ENCODE measurements at places on chromosomes 13 and 19.

GRCh38 chr19:8698433-8699063 lies at the start of gene ACTL9:
Gene ACTL9 (minus strand): TSS chr19:8698795. CDS start chr19:8698701, 94 bp downstream.
- DNase-seq, result no peak

DNA sequence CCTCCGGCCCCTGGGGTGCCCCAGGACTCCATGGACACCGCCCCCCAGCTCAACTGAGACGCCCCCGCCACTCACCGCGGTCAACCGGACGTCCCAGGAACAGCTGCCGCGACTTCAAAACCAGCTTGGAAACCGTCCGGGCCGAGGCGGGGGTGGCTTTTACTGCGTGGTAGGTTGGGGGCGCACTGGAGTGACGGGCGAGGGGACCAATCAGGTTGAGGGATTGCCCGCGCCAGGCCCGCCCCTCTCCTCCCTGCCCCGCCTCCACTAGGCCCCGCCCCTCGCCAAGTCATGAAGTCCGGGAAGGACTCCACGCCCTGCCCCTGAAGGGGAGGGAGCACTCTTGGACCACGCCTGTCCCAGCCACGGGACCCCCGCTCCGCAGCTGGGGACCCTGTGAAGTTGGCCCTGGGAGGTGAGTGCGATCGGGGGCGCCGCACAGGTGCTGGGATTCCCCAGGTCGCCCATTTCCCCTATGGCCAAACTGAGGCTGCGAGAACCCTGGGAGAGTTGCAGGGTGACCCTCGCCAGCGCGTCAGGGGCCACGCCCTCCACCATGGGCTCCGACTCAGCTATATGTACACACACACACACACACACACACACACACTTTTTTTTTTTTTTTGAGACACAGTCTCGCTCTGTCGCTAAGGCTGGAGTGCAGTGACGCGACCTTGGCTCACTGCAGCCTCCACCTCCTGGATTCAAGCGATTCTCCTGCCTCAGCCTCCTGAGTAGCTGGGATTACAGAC lies at the start of gene PLIN3:
Gene PLIN3, minus strand, starts transcription at position 134 of the 752 bp plus-strand sequence. CDS start 6,273 bp downstream, outside the sequence.
- peak; percentile 79 for DNase-seq

GRCh38 chr13:106700439-106700838 lies 132.5 kb upstream of the ARGLU1 start:
- no peak for DNase-seq

DNA sequence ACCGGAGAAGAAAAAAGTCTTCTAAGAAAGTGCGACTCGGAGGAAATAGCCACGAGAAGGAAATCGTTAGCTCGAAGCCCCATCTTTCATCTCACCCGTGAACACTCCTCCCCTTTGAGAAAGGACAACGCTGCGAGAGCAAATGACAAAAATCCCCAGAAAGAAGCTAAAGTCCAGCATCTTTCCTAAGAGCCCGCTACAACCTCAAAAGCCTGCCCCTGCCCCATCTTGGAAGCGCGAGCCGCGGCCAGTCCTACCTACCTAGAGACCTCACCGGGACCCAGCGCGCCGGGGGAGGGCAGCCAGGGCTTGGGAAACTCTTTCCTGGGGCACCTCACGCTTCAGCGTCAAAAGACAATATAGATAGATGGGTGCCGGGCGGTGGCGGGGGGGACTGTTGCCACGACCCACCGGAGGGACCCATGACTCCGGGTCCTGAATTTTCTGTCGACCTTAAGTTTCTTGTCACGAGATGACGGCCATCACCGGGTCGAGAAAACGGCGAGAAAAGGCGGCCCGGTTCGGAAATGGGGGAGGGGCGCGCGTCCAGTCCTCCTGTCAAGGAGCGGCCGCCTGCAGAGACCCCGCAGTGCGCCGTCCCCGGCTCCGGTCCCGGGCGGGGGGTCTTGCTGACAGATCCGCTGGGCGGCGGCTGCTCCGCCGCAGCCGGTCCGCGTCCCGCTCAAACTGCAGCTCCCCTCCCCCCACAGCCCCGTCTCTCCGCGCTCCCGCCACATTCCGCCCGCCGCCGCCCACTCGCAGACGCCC lies 65.9 kb downstream of the KCNRG start:
- no peak for DNase-seq

GRCh38 chr13:114155926-114156883 lies 22.9 kb upstream of the CFAP97D2 start:
- DNase-seq, result no peak

DNA sequence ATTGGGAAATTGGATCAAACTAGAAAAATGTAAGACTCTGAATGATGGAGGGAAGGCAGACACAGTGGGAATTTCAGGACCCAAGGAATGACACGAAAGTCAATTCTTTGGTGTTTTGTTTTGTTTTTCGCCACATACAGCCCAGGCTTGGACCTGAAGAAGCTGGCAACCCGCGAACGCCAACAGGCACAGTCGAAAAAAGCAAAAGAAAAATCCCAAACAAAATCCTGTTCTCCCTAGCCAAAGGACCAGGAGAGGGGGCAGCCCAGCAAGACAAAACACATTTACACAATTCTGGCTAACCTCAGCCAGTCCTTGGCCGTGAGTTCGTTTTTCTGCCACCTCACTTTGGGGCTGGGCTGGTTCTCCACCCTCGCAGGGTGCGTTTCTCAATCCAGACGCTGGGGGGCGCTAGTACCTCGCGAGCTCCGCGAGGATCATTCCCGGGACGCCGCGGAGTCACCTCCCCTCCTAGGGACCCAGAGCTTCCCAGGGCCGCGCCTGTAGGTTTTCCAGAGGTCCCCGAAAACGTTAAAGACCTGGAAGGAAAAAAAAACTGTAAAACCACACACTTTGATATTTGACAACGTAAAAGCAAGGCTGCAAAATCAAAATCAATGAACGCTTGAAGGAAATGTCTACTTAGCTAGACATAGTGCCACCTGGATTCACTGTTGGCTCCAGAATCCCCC lies 34.9 kb upstream of the TPM4 start:
- peak; percentile 39 for DNase-seq

GRCh38 chr19:31546205-31546960 lies 197.1 kb upstream of the TSHZ3 start:
- no peak for DNase-seq

DNA sequence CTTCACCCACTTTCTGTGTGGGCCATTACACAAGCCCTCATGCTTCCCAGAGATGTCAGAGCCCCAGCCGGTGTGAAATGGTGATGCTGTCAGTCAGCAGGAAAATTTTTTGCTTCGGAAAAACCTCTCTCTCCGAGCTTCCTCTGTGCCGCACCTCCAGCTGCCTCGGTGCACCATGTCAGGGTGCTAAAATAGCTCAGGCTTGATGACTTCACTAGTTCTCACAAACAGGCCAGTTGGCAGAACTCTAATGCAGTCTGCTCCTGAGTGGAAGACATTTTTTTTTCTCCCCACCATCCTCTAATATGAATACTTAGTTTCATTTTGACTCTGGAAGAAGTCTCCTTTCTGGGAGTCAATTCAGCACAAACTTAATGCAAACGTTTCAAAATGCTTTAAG lies 71.3 kb downstream of the KLF12 start:
- DNase-seq, result no peak

DNA sequence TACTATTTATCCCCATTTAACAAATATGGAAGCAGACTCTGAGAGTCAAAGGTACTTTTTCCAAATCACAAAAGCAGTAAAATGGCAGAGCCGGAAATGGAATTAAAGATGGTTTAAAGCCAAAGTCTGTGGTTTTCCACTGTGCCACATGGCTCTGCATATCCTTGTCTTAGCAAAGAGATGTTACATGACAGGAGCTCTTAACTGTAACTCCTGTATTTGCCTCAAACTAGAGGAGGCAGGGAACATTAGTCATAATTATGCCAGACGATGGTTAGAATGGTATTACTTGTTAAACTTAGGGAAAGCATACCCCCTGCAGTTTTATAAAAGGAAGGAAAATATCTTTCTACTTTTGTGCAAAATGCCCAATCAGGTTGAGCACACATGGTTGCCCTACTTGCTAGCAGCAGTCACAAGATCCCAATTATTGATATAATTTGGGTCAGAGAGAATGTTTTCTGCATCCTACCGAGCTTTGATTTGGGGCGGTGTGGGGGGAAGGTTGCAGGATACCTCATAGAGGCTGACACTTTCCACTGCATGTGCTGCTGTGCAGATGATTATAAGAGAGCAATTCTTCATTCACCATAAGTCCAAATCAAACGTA lies 42.0 kb upstream of the MAB21L1 start:
- DNase-seq, result no peak

GRCh38 chr13:52779103-52779502 lies 39.5 kb upstream of the CNMD start:
- no peak for DNase-seq

DNA sequence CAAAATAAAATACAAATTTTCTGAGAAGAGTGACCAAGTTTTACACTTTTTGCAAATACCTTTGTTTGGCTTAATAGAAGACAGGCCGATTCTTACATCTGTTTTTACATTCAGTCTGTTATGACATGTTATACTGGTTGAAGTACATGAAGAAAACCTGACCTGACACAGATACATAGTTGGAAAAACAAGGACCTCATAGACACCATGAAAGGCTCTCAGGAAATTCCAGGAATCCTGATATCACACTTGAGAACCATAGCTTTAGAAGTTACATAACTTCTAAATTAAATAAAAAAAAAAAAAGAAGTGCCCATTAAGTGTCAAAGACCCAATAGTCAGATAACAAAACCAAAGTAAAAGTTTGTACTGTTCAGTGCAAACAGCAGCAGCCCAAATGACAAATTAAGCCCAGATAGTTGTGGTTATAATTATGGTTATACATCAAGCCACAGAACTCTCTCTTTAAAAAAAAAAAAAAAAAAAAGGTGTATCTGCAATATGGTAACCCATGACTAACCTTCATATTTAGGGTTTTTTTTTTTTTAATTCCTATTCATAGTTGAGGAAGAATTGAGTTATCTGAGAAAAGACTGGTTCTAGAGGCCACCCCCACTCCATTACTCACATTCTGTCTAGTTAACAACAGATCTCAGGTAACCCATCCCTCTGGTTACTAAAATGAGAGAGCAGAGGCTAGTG lies 19.8 kb downstream of the RBM26 start:
- DNase-seq, result no peak

DNA sequence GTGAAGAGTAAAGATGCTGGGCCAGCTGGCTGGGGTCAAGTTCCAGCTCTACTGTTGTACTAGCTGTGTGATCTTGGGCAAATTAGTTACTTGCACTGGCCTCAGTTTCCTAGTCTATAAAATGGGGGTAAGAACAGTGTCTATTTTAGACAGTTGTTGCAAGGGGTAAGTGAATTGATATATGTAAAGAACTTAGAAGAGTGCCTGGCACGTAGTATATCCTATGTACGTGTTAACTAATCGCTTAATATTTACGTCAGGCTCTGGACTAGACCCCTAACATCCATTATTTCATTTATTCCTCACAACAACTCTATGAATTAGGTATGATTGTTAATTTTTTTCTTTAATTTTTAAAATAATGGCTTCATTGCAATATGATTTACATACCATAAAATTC lies 3.7 kb upstream of the LCP1 start:
- no peak for DNase-seq

DNA sequence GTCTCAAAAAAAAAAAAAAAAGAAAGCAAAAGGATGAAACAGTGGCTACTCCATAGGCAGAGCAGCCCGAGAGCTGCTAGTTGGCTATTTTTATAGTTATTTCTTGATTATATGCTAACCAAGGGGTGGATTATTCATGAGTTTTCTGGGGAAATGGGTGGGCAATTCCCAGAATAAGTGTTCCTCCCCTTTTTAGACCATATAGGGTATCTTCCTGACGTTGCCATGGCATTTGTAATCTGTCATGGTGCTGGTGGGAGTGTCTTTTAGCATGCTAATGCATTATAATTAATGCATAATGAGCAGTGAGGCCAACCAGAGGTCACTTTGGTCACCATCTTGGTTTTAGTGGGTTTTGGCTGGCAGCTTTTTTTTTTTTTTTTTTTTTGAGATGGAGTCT lies 25.4 kb upstream of the OR10H1 start:
- DNase-seq, result no peak

DNA sequence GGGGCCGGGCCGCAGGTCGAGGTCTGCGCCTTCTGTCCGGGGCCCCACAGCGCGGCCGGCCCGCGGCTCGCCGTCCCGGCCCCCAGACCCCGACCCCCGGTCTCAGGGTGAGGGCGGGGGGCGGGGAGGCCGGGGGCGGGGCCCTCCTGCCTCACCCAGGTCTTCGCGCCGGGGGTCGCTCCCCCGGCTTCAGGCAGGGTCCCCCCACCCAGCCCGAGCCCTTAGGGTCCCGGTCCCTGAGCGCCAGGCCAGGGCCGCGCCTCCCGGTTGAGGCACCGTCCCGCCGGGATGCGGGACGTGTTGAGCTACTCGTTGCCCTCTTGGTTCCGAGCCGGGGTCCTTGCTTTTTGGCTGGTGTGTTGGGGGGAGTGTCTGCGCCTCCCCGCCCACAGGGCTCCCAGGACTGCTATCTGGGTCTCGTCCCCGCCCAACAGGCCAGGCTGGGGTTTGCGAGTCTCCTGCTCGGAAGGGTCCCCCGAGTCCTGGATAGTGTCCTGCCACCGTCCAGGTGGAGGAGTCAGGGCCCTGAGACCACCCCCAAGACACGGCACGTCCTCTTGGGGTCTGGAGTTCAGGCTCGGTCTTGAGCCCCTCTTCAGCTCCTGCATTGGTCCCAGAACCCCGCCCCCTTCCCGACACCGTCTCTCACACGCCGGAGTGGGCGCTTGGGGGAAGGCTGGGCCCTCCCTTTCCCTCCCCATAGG lies 452 bp downstream of the PIAS4 start:
- DNase-seq, result no peak
